Ovary (tissue), 10 donors: ENCODE measurements at places on chromosomes 2 and 18.

DNA sequence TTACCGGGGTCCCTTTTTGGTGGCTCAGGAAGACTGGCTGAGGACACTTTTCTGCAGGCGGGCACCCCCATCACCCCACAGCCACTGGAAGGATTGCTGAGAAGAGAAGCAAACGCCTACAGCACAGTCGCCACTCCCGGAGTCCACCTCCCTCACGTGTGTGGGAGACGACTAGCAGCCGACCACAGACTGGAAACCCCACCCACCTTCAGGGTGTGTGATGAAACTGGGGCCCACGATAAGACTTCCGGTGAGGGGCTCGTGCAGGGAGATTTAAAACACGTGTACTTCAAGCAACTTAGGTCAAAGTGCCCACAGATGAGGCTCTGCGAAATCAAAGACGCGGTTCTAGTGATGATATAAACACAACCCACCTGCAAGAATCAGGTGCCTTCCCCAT is 26.3 kb downstream of the MBP start:
- no peak for DNase-seq

DNA sequence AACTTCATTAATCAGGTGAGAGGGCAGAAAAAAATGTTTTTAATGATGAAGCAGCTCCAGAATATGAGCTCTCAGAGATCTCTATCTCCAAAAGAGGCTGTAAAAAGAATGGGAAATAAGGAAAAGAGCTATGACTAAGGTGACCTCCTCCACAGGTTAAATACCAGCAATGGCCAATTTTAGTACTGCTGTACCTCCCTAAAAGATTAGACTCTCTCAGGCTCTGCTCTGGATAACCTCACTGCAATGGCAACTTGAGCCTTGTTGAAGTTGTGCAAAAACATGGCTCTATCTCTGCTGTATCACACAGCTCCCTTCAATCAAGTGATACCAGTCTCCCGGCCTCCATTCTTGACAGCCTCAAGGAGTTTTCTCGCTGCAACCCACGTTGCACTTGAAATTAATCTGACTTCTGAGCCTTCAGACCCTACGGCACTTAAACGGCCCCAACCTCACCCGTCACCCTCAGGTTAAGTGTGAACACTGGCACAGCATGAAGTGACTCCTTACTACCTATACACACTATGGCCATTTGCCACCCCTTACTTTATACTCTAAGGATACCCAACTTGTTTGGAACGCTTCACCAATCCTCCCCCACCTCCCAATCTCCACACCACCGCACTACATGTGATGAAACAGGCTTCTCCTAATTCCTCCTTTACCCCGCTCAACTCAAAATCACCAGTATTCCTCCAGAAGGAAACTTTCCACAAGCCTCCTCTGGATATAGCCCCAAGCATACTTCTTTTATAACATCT is 36.3 kb downstream of the SMAD2 start:
- no peak for DNase-seq

DNA sequence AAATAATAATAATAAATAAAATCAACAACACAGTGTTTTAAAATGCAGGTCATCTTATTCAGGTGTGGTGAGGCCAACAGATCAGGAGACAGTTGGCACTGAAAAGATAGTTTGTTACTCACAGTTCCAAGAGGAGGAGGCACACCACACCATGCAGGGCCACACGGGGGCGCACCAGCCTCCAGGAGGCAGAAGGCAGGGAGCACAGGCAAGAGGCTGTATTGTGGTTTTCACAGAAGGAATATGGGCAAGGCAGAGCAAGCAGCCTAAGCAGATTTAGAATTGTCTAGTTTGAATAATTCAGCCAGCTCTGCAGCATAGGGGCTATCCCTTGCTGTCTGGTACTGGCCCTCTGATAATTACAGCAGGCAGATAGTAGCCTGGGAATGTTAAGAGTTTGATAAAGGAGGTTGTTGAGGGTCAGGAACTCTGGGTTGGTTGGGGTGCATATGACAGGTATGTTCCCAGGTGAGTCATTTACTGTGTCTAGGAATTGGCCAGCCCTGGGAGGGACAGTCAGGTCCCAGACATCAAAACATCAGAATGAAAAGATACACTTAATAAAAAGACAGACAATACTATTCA is 31.3 kb downstream of the KIAA2012 start:
- DNase-seq = no peak

GRCh38 chr2:213259266-213259665 is 25.0 kb upstream of the SPAG16 start:
- no peak for DNase-seq

DNA sequence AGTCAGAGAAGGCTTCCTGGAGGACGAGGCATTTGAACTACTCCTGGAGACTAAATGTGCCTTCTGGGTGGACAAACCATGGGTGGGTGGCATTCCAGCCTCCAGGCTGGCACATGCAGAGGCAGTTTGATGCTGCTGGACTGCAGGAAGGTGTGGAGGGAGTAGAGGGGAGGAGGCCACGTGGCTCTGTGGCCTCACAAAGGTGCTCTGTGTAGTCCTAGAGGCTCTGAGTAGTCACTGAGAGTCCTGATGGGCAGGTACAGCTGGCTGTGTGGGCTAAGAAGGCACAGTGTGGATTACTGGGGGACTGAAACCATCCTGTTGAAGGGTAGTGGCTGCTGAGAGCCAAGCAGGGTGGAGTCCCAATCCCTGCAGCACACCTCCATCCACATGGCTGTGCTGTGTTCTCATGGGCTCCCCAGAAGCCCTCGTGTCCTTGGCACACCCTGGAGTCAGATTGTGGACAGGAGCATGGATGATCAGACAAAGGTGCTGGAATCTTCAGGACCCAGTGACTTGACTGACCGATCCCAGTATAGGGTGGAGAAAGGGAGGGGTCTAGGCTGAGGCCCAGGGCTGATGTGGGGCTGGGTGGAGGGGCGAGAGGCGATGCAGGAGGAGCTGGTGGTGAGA is 87.4 kb upstream of the HS6ST1 start:
- DNase-seq = no peak

GRCh38 chr2:207354462-207354861 is 175.3 kb upstream of the CREB1 start:
- DNase-seq = no peak

DNA sequence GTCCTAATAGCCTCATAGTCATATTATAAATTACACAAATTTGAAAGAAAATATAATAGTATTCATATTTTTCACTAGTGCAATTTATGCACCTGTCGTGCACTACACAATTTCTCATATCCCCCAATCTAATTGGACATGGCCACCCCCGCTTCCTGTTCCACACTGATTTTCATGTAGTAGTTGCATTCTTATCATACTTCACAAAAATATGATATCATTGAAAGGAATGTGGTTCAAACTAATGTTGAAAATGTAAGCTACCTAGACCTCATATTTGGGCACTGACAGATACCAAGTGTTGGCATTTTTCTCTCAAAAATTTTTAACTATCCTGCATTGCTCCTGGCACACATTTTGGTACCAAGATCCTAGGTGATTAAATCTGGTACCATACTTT is 985.5 kb upstream of the POU3F3 start:
- DNase-seq = no peak

DNA sequence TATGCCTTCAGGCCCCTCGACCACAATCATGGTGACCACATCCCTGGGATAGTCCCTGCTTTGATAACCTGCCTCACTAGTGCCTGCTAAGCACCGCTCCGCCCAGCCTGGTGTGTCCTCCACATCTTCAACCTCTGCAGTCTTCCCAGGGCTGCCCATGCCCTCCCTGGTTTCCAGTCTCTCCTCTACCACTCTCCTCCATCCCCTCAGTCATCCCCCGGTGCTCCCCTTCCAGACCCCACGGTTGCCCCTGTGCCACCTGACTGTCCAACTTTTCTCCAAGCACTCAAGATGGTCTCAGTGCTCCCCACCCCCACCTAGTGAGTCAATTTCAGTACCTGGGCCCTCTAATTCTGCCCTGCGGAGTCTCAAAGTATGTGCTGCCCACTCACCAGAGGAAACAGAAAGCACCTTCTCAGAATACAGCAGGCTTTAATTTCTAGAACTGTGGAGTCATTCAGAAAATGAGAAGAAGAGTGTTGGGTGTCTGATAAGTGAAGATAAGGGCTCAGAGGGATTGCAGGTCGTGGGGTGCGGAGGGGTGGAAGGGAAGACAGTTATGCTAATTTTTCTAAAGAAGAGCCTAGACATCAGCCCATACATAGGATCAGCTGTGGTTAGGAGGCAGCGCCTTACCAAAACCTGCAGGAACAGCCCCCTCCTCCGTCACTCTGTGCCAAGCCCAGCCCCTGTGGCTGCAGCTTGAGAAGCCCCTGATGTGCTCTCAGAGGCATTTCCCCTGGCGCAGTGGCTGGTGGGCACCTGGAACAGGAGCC is 53.6 kb upstream of the CAB39 start:
- DNase-seq = no peak

DNA sequence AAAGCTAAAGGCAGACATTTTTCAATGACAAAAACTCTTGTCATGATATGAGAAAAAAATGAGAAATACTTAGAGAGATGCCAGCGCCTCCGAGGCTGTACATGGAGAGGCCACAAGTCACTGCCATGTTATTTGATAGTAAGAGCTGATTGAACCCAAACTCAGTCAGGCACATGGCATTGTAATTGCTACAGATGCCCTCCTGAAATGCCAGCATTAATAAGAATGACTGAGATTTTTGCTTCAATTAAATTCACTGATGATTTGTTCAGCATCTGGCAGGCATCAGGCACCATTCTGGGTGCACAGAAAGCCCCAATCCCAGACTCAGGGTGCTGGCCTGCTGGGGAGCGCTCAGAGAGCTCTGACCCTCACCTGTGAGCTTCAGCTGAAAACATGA is 129.0 kb upstream of the PXDN start:
- no peak for DNase-seq

DNA sequence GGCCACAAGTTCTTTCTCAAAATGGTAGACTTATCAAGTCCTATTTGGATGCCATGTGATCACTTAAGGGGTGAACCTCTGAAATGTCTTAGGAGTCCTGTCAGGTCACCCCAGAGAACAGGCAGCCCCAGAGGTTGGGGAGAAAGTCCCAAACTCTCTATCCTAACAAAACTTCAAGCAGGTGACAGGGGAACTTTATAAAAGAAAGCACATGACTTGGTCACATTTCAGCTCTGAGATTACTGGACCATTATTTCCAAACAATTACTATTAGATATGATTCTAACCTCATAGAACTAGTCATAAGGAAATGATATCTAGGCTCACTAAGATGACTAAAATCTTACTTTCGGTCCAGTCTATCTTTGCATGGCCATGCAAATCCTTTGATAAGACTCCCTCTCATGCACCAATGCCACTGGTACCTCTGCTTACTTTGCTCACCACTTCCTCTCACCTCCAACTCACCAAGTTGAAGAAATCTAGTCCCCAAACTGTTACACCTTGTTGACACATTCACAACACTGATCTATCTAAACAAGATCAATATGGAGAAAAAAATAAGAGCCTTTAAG is 107.0 kb downstream of the GALNT14 start:
- no peak for DNase-seq

DNA sequence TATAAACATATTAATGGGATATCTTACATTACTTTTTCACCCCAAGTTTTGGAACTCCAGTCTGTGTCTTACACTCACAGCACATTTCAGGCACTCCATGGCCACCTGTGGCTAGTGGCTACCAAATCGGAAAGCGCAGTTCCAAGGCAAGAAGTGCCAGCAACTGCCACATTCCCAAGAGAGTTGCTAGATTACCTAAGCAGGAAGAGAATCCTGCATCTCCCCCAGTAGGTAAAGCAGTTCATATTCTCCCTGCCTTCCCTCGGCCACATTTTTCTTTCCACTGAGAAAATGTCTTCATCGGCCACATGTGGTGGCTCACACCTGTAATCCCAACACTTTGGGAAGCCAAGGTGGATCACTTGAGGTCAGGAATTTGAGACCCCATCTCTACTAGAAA is 62.8 kb downstream of the MEX3C start:
- DNase-seq = no peak

DNA sequence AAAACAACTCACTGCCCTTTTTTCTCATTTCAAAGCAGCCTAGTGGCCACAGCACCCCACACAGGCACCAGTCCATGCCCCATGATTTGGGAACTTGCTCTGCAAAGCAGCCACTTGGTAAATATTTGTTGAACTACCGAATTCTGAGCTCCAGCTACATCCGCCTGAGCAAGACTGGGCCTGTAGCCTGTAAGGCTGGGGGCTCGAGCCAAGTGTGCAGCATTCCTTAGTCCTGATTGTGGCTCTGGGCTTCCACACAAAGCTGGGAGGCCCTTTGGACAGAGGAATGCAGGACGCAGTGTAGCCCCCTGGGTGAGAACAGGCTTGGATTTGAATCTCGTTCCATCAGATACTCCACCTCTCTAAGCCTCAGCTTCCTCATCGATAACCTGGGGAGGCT is 88.4 kb downstream of the ACTR2 start:
- peak; percentile 70 for DNase-seq

DNA sequence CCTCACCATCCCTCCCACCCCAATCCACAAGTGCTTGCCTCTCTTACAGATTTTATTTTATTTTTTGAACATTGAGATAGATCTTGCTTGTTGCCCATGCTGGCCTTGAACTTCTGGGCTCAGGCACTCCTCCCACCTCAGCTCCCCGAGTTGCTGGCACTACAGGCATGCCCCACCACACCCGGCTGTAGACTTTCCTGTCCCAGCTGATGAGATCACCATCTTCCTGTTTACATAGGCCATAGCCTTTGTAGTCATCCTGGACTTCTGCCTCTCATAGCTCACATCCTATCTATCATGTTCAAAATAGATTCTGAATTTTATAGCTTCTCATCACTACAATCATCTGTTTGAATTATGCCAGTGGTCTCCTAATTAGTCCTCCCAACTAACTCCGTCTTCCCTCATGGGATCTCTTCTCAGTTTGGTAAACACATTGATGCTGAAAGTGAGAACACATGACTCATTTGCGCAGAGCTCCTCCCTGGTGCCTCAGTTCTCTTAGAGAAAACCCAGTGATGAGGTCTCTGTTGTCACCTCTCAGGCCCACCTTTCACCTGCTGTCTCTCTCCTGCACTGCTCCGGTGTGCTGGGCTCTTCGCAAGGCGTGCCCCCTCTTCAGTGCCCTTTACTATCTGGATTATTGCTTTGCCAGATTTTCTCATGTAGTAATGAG is 243.0 kb downstream of the ZNF407 start:
- no peak for DNase-seq

- no peak for DNase-seq
These were observed 29.9 kb downstream of the PTPN18 start for GRCh38 chr2:130385709-130386108.

DNA sequence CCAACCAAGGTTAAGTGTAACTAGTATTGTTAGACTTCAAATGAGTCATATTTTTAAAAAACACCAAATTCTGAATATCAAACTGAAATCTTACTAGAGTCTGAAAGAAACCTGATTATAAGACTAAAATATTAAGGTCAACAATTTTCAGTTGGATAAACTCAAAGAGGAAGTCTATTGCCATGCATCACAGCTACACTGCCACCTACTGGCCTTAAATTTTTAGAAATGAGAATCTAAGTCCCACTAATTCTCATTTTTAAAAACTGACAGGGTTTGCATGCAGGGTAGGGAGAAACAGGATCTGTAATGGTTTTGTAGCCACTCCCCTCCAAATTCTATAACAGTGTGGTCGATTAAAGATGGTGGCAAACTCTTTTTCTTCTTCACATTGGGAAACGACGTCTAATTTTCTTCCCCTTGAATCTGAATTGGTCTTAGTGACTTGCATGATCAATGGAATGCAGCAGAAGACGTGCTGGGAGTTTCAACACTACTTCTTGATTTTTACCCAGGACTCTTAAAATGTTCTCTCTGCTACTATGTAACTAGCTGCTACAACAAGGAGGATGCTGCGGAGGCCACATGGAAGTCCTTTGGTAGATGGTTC is 176.1 kb upstream of the SESTD1 start:
- no peak for DNase-seq

- DNase-seq = no peak
These were observed 34.4 kb upstream of the NT5C1B start for GRCh38 chr2:18623782-18624181.

- no peak for DNase-seq
These were observed 66.0 kb upstream of the ASAP2 start for GRCh38 chr2:9140645-9141044.
